ENCODE measurements at places on chromosomes 5 and 9.

DNA sequence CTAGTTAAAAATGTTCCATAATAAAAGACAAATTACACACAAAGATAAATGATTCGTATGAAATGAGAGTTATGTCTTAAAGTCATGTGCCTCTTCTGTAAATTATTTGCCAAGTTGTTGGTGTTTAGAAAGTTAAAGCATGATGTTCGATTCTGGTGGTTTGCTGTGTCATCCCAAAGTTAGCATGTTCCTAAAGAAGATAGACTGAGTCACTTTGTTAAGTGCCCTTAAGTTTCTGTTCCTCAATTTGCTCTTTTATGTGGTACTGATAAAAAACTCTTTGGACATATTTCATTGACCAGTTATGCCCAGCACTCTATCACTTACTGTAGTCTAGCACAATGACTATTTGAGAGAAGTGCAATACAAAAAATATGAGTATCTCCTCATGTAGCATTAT, 366.9 kb upstream of the ZNF608 start:
- DNase-seq, result no peak

- DNase-seq, result no peak
Measured at GRCh38 chr9:126401107-126401506, 74.5 kb downstream of the MVB12B start.

GRCh38 chr5:132525299-132525724, 18.0 kb downstream of the IL5 start:
- DNase-seq, result no peak

DNA sequence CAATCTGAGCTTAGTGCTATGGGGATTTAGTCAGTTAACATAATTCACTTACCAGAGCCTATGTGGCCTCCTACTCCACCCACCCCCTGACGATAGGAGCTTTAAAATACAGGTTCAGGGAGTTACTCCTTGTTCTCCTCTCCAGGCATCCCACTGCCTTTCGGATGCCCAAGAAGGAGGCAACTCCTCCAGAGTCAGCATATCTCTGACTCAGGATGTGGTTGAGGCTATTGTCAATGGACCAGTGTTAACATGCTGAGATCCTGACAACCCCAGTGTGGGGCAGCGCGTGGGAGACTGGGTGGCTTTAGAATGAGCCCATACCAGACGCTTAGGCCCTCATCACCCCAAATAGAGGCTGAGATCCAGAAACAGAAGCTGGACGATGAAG, 27.4 kb downstream of the BICD2 start:
- DNase-seq, result no peak

DNA sequence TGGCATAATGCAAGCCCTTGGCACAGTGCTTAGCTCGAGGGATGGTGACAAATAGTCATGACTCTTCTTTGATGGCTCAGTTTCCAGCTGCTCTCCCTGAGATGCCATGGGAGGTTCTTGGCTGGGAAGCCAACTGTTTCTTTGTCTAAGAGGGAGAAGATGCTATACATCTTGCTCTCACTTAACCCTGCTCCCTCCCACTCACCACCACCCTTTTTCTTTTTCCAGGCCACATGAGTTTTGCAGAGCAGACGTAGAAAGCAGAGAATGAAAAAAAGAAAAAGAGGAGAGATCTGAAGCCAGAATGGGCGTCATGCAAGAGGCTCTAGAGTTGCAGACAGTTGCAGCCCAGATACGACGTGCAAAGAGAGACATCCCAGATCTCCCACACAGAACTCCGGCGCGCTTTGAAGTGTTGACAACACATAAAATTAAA, 160.5 kb downstream of the FGF18 start:
- no peak for DNase-seq

GRCh38 chr5:3027185-3027865, 275.8 kb upstream of the IRX2 start:
- no peak for DNase-seq

DNA sequence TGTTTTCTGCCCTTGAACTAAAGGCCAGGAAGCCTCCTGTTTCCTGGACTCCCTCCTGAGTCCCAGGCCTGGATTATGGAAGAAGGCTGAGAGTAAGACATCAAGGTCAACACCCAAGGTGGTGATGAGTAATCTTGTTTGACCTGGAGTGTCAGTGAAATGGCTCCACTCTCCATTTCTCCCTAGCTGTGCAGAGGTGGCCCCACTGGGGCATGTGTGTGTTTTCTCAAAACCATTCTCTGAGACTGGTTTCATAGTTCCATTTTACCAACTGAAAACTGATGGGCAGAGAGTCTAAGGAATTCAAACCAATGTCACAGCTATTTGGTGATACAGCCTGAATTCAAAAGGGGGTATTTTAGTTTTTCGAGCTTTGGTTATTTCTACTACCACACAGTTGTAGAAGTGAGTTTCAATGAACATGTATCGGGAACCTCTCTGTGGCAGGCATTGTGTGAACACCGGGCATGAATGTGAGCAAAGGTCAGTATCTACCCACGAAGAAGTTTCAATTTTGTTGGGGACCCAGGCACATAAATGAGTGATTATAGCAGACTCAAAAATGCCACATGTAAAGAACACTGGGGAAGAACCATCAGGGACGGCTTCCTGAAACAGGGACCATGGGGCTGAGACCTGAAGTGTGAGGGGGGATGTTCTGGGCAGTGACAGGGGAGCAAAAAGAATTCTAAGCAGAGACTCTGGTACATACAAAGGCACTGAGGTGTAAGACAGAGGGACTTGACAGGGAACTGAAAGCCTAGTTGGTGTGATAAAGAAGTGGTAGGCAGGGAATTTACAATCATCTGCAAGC, 269.6 kb upstream of the KLF4 start:
- DNase-seq, result no peak

- no peak for DNase-seq
Measured at GRCh38 chr5:95216136-95216955, 68.5 kb downstream of the MCTP1 start.

- DNase-seq, result no peak
Measured at GRCh38 chr5:98103807-98104206, 669.7 kb upstream of the RGMB start.

DNA sequence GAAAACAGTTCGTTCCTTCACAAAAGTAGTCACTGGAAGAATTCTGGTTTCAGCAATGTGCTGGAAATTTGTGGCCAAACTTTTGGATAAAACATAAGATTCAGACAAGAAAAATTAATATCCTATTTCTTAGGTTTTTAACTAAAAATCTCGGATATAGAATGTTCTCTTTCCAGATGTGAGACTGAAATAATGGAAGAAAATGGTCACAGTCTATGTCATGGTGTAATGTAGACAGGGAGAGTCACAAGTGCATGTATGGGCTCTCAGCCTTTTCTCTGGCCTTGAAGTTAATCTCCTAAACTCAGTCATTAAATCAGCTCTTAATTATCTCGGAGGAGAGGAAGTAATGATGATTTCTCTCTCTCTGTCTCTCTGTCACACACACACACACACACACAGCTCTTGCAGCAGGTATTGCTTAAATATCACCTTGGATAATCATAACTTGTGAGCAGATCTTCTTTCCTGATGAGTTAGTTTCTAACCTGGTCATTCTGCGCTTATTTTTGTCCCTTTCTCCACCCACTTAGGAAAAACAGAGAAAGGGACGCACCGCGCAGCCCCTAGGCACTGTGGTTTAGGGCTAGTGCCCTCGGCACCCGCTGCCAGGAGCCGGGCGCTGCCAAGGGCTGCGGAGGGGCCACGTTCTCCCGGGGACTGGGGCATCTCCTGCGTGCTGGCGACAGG, 672 bp upstream of the ITGA2 start:
- no peak for DNase-seq

DNA sequence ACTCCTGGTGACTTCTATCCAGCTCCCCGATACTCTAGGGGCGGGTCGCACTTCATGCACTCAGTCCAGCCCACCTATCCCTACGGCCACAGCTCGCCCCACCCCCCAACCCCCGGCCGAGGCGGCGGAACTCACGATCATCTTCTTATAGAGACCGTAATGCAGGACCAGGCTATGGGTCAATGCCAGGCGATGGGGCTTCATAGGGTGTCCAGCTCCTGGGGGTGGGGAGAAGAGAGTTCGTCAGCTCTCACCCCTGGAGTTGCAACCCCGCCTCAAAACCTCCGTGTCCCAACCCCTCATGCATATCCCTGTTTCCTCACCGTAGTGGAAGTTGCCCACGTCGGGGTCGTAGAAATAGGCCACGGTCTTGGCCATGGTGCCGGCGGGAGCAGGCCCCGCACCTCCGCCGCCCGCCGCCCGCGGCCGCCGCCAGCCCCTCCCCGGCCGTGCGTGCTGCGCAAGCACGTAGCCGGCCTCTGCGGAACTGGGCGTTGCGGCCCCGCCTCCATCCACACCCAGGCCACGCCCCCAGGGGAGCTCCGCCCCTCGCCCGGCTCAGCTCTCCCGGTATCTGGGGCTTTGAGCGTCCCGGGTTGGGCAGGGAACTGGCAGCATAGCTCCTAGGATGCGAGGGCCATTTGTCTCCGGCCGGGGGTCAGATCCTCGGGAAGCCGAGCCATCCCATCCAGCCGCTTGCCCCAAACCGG, at the start of the genes HDAC3 and RELL2:
HDAC3 (minus strand) TSS at position 437 of the 710 bp plus-strand sequence; CDS start at position 378, 59 bp downstream.
RELL2 (plus strand) TSS at position 585 of the 710 bp plus-strand sequence. CDS start 1,229 bp downstream, outside the sequence.
- peak; percentile 88 for DNase-seq

DNA sequence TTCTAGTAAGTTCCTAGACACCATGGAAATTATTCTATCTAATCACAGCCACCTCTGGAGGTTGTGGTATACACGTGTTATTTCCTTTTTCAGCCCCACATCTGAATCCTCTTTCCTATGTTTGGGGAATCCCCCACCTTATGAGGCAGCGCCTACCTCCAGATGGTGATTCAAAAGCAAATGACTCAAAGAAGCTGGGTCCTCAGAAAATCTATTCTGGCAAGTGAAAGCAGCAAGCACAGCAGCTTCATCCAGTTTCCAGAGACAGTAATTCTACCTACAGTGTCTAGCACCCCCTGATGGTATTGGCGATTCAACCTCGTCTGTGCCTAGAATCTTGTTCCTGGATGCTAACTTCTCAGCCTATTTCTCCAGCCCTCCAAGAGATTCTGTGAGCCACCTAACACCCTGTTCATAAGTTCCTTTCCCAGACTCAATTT, 43.0 kb downstream of the STRBP start:
- peak; percentile 6 for DNase-seq

DNA sequence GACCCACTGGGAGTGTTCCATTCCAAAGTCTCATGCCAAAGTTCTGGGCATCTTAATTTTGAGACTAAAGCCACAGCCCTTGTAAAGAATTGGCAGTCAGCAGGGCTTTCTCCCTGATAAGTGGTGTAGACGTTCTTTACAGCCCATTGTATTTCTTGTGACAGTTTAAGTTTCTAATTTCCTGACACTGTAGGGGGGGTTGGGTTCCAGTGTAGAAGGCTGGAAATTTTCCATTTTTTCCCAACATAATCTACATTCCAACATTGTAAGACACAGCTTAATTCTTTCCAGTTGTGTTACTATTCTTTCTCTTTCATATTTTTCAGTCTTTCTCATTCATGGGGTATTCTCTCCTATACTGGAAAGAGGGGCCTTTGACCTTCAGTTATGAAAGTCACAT, 121.1 kb downstream of the FBXL7 start:
- no peak for DNase-seq

DNA sequence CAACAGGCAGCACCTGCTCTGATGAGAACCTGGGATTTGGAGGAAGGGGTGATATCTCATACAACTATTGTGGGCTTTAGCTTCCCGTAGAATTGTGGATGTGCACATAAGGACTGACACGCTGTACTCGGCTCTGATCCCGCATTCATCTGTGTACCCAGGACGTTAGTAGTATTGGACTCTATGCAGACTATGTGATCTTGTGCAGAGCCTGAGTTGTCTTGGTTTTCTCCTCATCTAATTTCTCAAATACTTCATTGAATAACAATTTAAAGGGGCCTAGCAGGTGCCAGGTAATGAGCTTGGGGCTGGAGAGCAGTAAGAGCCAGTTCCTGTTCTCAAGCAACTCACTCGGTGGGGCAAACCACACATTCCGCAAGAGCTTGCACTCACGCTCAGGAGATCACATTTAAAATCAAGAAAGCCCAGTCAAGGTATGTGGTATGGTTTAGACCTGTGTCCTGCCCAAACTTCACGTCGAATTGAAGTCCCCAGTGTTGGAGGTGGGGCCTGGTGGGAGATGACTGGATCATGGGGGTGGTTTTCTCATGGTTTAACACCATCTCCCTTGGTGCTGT, 14.8 kb downstream of the C5orf15 start:
- DNase-seq, result no peak

GRCh38 chr9:128215491-128216409, 12.6 kb downstream of the DNM1 start:
- DNase-seq, result no peak

DNA sequence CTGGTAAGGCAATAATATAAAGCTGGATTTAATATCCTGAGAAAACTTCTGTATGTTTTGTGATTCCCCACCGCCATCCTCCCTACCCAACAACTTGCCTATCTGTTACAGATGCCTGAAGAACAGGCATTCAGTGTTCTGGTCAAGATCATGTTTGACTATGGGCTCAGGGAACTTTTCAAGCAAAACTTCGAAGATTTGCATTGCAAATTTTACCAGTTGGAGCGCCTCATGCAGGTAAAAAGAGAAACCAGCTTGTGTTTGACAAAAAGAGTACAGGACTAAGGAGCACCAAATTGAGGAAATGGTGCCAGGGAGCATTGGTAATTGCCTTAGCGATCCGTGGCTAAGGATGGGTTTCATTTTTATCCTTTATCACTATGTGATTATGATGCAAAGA, 40.0 kb downstream of the GPR21 start:
- DNase-seq, result no peak

GRCh38 chr9:97638666-97639065, 5.0 kb downstream of the NCBP1 start:
- DNase-seq, result no peak

DNA sequence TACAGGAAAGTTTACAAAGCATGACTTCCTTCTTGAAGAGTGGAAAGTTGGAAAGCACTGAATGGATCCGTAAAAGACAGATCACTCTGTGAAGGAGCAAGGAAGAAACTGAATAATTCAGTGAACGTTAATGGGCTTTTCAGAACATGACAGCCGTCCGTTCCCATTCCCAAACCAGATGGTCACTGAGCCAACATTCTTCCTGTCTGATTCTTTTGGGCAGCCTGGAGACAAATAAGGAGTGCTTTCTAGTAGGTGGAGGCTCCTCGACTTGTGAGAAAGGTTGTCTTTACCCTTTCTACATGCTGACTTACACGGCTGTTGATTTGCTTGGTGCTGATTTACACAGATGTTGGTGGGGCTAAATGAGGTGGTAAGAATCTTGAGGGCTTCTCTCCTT, 51.0 kb upstream of the PAPPA start:
- DNase-seq, result no peak

- DNase-seq, result no peak
Measured at GRCh38 chr9:14021871-14022525, 291.9 kb downstream of the NFIB start.

- DNase-seq, result no peak
Measured at GRCh38 chr5:14917719-14918118, 46.1 kb upstream of the ANKH start.

- no peak for DNase-seq
Measured at GRCh38 chr5:127041571-127041970, 11.2 kb upstream of the MARCHF3 start.

GRCh38 chr5:54301220-54301619, 9.2 kb downstream of the ARL15 start:
- DNase-seq, result no peak

GRCh38 chr9:93859431-93860215, 95.5 kb downstream of the BARX1 start:
- DNase-seq, result no peak

Data from stimulated activated CD8-positive, alpha-beta memory T cell treated with anti-CD3 and anti-CD28 coated beads, Interleukin-7, amount 100 ng/mL, for 1 hour (primary cell).